Central memory CD8-positive, alpha-beta T cell (primary cell): ENCODE measurements at places on chromosomes 3 and 15.

DNA sequence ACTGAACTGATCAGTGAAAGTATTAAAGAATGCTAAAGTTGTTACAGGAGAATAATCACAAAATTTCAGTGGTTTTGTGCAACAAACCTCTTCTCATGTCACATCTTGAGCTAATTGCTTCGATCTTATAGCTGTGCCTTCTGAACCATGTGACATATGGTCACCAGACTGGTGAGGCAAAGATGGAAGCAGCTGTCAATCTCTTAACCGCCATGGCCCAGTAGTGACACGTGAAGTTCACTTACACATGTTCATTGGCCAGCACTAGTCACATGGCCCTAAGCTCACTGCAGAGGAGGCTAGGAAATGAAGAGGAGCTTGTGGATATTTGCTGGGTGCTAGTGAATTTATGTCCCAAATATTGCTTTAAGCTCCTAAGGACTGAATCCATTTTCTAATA is 32.5 kb downstream of the BOC start:
- no peak for DNase-seq
- H3K27me3 ChIP-seq = peaks cover 65% of the 10 kb centered on the region
- H3K4me3 ChIP-seq = no peak overlapping the region
- H3K27ac ChIP-seq = no peak overlapping the region
- no peaks in the 10 kb centered on the region for H3K36me3 ChIP-seq

DNA sequence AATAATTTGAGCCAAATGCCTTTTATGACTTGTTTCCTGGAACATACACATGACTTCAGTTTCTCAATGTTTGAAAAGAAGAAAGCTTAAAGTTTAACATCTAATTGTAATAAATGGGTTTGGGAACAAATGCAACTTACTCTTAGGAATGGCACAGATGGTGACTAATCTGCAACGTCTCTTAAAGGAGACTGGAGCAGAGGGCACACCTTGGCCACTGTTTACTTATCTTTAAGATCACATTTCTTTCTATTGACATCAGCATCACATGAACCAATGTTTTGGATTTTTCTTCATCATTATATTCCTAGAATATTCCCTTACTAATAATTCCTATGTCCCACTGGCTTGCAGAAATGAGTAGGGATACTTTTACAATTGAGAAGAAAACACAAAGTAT is 229.5 kb downstream of the CHL1 start:
- H3K27ac ChIP-seq = no peak overlapping the region
- H3K4me3 ChIP-seq = no peak overlapping the region
- DNase-seq = no peak
- no peaks in the 10 kb centered on the region for H3K4me1 ChIP-seq

- DNase-seq = no peak
- no peak overlapping the region for H3K27ac ChIP-seq
- H3K4me3 ChIP-seq = no peak overlapping the region
- no peaks in the 10 kb centered on the region for H3K36me3 ChIP-seq
- H3K4me1 ChIP-seq = no peaks in the 10 kb centered on the region
Measured at GRCh38 chr3:133049491-133049890, 11.3 kb downstream of the TMEM108 start.

GRCh38 chr3:55827786-55828185 is 340.7 kb upstream of the WNT5A start:
- H3K27ac ChIP-seq = no peak overlapping the region
- H3K4me1 ChIP-seq = no peaks in the 10 kb centered on the region
- DNase-seq = no peak
- no peaks in the 10 kb centered on the region for H3K36me3 ChIP-seq
- no peaks in the 10 kb centered on the region for H3K27me3 ChIP-seq

DNA sequence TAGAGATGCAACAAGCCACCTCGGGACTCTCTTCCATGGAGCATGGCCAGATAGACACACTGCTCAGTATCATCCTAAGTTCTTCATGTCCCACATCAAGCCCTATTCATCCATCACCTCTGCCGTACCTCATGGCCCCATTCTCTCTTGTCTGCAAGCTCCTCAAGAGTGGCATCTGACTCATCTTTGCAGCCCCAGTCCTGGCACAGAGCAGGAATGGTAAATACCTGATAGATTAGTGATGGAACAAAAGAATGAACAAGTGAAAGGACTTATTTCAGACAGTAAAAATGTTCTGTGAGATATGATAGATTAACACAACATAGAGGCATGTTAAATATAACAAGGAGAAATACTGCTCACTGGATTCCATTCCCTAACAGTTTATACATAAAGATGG is 176.4 kb downstream of the ISL2 start:
- DNase-seq = no peak
- no peaks in the 10 kb centered on the region for H3K27me3 ChIP-seq
- H3K36me3 ChIP-seq = peaks cover 2% of the 10 kb centered on the region

- H3K4me3 ChIP-seq = no peak overlapping the region
- H3K27ac ChIP-seq = no peak overlapping the region
- DNase-seq = no peak
- H3K4me1 ChIP-seq = no peaks in the 10 kb centered on the region
Measured at GRCh38 chr3:2958551-2958950, 151.6 kb downstream of the IL5RA start.

GRCh38 chr3:195708061-195708460 is 12.7 kb upstream of the MUC20 start:
- H3K4me1 ChIP-seq = peaks cover 4% of the 10 kb centered on the region
- no peaks in the 10 kb centered on the region for H3K27me3 ChIP-seq
- H3K4me3 ChIP-seq = no peak overlapping the region
- H3K36me3 ChIP-seq = peaks cover 9% of the 10 kb centered on the region

DNA sequence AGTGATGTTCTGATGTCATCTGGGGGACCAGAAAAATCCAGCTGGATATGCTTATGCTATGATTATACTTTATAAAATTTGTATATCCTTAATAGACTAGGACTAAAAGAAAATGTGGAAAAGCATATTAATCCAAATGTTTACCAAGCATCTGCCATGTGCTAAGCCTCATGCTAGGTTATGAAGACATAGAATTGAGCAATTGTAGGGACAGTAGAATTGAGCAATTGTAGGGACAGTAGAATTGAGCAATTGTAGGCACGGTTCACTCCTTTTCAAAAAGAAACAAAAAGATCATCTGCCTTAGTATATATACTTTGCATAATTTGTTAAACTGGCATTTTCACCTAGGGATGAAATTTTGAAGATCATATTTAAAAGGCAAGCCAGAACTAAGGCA is 18.3 kb downstream of the ABHD5 start:
- no peak for DNase-seq
- no peak overlapping the region for H3K4me3 ChIP-seq
- H3K36me3 ChIP-seq = peaks cover 15% of the 10 kb centered on the region

GRCh38 chr3:132418916-132419315 is 1.6 kb downstream of the DNAJC13 start:
- DNase-seq = no peak
- peaks cover 12% of the 10 kb centered on the region for H3K36me3 ChIP-seq
- peaks cover 38% of the 10 kb centered on the region for H3K4me1 ChIP-seq
- H3K4me3 ChIP-seq = peak overlapping the region; percentile 100

DNA sequence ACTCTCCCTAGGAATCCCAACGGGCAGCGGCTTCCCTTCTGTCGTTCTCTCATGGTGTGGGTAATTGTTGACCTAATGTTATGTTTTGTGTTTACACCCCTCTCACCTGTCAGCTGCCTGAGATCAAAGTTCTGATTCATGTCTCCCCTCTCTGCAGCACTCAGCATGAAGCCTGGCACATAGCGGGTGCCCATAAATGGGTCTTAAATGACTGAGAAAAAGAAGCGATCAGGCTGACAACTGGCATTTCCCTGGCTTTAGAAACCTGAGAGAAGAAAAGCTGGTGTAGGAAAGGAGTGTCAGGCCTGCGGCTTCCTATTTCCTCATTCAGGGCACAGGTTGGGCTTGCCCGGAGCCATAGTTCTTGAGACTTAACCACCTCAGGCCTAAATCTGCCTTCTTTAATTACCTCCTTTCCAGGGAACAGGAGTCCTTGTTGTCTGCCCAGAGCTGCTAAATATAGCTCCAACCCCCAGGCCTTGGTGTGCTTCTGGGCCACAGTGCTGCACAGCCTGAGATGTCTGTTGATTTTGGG is 31.8 kb downstream of the LPP start:
- H3K4me1 ChIP-seq = peaks cover 46% of the 10 kb centered on the region
- H3K27me3 ChIP-seq = no peaks in the 10 kb centered on the region
- DNase-seq = no peak
- H3K36me3 ChIP-seq = peaks cover 4% of the 10 kb centered on the region

DNA sequence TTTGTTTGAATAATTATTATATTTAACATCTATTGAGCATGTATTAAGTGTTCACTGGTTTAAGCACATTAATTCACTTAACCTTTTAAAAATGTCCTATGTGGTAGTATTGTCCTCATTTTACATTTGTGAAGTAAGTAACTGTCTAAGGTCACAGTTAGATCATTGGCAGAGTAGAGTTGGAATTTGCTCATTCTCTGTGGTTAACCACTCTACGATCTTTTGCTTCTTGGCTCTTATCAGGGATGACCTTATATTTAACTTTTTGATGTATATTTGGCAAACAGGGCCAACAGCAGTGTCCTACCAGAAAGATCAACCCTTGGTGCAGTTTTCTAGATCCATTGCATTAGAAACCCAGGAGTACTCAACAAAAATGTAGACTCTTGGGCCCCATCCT is 34.0 kb downstream of the PXK start:
- no peak overlapping the region for H3K4me3 ChIP-seq
- no peaks in the 10 kb centered on the region for H3K27me3 ChIP-seq
- H3K27ac ChIP-seq = peak overlapping the region; percentile 13
- peaks cover 31% of the 10 kb centered on the region for H3K4me1 ChIP-seq

DNA sequence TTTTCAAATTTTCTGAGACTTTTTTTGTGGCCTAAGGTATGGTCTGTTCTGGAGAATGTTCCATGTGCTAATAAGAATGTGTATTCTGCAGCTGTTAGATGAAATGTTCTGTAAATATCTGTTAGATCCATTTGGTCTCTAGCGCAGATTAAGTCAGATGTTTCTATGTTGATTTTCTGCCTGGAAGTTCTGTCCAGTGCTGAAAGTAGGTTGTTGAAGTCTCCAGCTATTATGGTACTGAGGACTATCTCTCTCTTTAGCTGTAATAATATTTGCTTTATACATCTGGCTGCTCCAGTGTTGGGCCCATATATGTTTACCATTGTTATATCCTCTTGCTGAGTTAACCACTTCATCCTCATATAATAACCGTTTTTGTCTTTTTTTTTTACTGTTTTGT is 13.2 kb upstream of the TUBGCP5 start:
- H3K27me3 ChIP-seq = peaks cover 22% of the 10 kb centered on the region
- no peaks in the 10 kb centered on the region for H3K4me1 ChIP-seq
- no peak for DNase-seq
- H3K4me3 ChIP-seq = no peak overlapping the region
- no peaks in the 10 kb centered on the region for H3K36me3 ChIP-seq

DNA sequence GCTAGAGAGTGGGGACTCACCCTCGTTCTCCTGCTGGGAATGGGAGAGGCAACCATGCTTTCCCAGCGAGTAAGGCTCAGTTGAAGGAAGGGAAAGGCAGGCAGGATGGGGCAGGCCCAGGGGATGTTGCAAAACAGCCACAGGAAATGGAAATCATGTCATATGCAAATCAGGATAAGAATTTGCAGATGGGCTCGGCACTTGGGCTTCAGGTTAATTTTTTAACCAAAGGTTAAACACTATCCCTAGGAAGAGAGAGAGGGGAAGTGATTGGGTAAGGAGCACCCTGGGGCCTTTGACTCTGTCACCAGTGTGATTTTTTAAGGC is 14.6 kb upstream of the PLA2G4E start:
- H3K27me3 ChIP-seq = peaks cover 12% of the 10 kb centered on the region
- H3K4me3 ChIP-seq = no peak overlapping the region
- no peaks in the 10 kb centered on the region for H3K36me3 ChIP-seq
- no peak overlapping the region for H3K27ac ChIP-seq
- H3K4me1 ChIP-seq = peaks cover 5% of the 10 kb centered on the region

- DNase-seq = no peak
- H3K27me3 ChIP-seq = no peaks in the 10 kb centered on the region
- peaks cover 22% of the 10 kb centered on the region for H3K4me1 ChIP-seq
- H3K4me3 ChIP-seq = no peak overlapping the region
- H3K27ac ChIP-seq = no peak overlapping the region
- peaks cover 21% of the 10 kb centered on the region for H3K36me3 ChIP-seq
Measured at GRCh38 chr3:132669256-132669777, 9.2 kb downstream of the UBA5 start.

DNA sequence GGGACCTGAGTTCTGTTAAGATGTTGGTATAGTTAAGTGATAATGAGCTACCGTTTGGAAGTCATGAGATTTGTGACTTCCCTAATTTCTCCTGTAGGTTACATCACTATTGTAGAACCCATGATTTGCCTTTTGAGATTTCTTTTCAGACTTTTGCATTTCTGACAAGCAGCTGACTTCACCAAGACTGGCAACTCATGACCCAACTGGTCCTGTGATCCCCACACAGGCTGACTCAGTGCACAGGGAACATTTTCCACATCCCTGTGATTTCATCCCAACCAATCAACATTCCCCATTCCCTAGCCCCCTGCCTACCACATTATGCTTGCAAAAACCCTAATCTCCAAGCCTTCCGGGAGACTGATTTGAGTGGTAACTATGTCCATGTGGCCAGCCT is 242.1 kb upstream of the PDZRN3 start:
- no peaks in the 10 kb centered on the region for H3K36me3 ChIP-seq
- DNase-seq = no peak
- no peak overlapping the region for H3K27ac ChIP-seq
- no peak overlapping the region for H3K4me3 ChIP-seq

DNA sequence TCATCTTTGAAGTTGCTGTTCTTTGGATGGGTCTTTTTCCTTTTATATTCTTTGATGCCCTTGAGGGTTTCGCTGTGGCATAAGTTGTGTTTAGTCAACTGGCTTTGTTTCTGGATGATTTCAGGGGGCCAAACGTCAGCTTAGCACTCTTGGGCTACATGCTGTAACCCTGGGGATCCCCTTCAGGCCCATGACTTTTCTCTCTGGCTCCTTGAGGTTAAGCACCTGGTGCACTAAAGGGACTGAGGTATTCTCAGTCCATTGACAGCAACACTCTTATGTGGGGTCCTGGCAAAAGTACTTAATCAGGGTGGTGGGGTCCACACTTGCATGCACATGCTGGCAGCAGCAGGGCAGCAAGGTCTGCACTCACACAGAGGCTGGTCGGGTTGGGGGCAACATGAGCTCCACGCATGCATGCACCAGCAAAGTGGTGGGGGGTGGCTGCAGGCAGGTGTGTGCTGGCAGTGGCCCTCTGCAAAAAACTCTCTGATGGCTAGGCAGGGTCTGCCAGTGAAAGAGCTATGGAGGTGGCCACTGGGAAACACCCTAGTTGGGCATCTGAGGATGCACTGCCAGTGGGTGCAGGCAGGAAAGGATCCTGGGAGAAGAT is 38.1 kb upstream of the CD200R1L start:
- peaks cover 16% of the 10 kb centered on the region for H3K27me3 ChIP-seq
- no peaks in the 10 kb centered on the region for H3K4me1 ChIP-seq
- H3K36me3 ChIP-seq = no peaks in the 10 kb centered on the region
- H3K4me3 ChIP-seq = no peak overlapping the region

GRCh38 chr3:58801541-58801940 is 135.0 kb upstream of the FAM3D start:
- no peak overlapping the region for H3K4me3 ChIP-seq
- DNase-seq = no peak
- H3K36me3 ChIP-seq = no peaks in the 10 kb centered on the region
- H3K27ac ChIP-seq = no peak overlapping the region
